ENCODE measurements at places on chromosomes 12 and 14.

DNA sequence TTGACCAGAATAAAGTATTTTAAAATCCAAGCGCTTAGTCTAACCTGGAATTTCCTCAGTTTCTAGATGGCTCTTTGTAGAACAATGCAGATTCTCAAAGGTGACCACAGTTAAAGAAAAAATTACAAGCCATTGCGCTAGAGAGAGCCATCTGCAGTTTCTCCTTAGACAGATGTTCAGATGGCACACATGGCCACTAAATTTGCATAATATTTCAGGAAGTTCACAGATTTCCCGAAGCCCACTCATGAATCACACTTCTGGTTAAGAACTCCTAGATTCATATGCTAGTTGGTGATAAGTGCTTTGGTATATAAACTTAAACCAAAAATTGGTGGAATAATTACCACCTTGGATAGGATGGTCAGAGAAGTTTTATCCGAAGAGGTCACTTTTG is 749 bp downstream of the AKAP3 start:
- no peak for DNase-seq

DNA sequence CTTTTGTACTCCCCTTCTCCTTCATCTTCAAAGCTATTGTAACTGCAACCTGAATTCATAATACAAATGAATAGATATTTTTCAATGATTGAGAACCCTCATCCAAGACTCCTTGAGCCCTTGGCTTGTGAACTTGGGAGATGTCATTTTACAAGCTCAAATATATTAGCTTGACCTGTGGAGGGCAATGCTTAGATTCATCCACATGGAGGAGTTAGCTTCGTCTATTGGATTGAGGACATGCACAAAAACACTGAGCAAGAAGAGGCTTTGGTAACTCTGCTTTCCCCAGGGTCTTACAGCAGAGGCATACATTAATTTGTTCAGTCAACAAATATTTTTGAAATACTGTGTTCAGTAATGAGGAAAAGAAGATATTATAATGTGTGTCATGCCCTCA is 101.1 kb downstream of the OTOGL start:
- no peak for DNase-seq

DNA sequence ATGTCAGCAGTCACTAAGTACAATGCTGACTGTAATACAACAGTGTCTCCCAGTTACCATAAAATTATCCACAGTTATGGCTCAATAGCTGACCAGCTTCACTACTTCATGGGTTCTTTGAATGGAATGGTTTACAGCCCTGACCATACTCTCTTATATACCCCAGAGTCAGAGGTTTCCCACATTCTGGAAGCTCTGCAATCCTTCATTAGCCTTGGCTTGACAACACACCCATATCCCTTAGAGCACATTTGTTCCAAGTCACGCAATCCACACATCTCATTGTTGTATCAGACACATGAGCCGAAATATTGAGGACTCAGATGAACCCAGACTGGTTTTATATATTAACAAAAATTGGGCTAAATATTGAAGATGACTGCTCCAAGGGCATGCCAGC is 209.4 kb upstream of the PLXNC1 start:
- DNase-seq, result no peak

DNA sequence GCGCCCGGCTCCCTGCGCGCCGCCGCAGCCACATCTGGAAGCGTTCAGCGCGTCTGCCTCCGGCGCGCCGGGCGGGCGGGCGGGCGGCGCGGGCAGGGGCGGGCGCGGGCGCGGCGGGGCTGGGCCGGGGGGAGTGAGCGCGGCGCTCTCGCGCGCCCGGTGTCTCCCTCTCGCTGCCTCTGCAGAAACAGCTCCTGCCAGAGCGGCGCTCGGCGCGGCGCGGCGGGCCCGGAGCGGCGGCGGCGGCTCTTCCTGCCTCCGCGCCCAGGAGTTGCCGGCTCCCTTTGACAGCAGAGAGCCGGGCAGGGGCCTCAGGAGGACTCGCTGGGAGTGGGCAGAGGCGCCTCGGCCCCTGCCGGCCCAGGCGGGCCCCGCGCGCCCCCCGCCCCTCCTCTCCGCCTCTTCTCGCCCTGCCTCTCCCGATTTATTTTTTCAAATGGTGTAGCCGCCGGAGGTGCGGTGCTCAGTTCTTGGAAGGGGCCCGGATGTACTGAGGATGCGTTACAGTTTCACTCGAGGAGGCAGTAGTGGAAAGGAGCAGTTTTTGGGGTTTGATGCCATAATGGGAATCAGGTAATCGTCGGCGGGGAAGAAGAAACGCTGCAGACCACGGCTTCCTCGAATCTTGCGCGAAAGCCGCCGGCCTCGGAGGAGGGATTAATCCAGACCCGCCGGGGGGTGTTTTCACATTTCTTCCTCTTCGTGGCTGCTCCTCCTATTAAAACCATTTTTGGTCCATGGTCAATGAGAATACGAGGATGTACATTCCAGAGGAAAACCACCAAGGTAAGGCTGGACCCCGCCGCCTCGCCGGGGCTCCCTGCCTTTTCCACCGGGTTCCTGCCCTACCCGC is at the start of gene CACNA1C:
Gene CACNA1C, plus strand, starts transcription at position 162 of the 853 bp plus-strand sequence. Its CDS starts 576 bp downstream, at position 738.
- DNase-seq, result no peak

DNA sequence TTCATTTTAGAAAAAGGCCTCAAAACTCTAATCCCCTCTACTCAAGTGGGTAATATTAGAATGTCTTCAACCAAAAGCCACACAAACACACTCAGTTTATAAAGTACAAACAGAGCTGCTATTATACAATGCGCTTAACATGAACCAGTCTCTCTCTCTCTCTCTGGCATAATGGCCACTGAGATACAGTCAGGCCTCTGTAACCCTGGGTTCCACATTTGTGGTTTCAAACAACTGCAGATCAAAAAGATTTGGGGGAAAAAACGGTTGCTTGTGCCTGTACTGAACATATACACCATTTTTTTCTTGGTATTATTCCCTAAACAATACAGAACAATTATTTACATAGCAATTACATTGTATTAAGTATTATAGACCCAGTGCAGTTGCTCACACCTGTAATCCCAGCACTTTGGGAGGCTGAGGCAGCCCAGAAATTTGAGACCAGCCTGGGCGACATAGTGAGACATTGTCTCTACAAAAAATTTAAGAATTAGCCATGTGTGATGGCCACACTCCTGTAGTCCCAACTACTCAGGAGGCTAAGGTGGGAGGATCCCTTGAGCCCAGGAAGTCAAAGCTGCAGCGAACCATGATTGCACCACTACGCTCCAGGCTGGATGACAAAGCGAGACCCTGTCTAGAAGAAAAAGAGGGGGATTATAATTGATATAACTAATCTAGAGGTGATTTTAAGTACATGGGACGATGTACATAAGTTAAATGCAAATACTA is 5.6 kb downstream of the SLC11A2 start:
- DNase-seq, result no peak

Data from NCI-H524 treated with DMSO at 0.1 percent for 48 hours (cell line).